Large intestine (tissue), 12 donors: ENCODE measurements at places on chromosomes 16 and 17.

DNA sequence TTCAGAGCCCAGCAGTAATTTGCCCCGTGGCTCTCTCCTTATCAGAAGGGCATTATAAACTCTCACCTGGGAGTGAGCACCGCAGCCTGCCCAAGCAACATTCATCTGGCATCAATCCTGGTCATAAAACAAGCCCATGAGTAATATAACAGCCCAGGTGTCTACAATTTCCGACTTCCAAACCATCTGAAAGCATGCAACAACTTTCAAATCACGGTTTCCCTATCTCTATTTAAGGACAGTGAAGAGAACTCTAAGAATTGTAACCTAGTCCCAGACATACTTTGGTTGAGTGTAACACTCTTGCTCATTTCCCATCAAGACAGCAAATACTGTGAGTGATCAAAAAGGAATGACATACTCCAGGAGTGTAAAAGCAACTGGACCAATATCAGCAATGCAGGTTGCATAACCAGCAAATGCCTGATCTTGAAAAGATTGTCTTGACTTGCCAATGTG lies 487.4 kb upstream of the SOX9 start:
- H3K27me3 ChIP-seq: no peaks in the 10 kb centered on the region
- H3K4me1 ChIP-seq: peaks cover 18% of the 10 kb centered on the region
- H3K4me3 ChIP-seq: no peak overlapping the region

GRCh38 chr17:38970804-38971203 lies 3.6 kb upstream of the FBXO47 start:
- no peaks in the 10 kb centered on the region for H3K4me1 ChIP-seq
- H3K4me3 ChIP-seq: no peak overlapping the region
- peaks cover 3% of the 10 kb centered on the region for H3K27me3 ChIP-seq
- H3K27ac ChIP-seq: no peak overlapping the region
- DNase-seq: no peak
- H3K36me3 ChIP-seq: no peaks in the 10 kb centered on the region

DNA sequence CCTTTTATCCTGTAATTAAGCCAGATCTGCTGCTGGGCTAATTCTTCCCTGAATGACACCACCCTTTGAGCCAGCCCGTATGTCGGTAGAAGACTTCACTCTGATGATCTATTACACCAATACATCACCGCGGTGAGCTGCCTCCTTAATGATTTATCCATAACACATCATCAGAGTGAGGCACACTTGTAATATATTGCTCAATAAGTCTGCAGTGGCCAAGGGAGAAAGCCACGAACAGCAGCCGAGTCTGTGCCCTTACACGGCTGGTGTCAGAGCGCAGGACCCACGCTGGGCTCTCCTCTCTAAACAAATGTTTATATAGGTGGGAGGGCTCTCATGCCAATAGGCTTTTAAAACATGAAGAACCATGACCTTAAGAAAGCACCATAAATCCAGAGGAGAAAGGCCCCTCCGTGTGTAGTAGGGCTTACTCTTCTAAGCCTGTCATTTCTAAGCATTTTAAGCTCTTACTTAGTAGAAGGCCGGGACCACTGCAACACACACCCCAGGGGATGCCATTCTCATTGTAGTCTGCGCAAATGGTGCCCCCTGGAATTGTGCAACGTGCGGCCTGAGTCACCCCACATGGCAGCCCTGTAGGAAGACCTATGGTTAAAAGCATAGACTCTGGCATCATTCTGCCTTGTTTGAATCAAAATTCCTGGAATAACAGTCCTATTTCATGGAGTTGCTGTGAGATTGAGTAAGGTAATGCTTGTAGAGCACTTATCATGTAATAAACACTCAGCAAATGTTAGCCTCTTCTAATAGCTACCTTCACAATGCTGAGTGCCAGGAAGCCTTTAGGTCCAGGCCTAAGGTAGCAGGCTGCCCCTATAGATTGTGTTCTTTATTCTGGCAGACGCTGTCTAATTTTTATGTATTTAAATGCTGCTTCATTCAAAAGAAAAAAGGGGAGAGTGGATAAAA lies 26.1 kb downstream of the MRPS23 start:
- no peaks in the 10 kb centered on the region for H3K4me1 ChIP-seq
- H3K27me3 ChIP-seq: peaks cover 5% of the 10 kb centered on the region
- H3K4me3 ChIP-seq: no peak overlapping the region
- no peaks in the 10 kb centered on the region for H3K36me3 ChIP-seq
- no peak for DNase-seq

DNA sequence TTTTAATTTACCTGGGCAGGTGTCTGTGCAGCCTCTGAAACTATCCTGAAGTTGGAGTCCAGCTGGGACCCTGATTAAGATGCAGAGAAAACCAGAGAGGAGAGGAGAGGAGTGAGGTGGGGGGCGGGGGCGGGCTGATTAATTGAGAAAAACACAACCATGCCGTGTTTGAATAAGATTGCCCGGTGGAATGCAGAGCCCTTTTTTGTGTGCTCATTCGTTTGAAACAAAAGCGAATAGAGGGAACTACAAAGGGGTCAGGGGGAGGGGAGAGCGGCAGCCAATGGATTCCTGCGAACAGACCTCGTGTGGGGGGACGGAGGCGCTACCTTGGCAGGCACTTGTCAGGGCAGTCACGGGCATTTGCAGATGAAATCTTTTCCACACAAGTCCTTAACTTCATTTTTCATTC lies 355.8 kb downstream of the SOX9 start:
- H3K4me3 ChIP-seq: no peak overlapping the region
- peaks cover 39% of the 10 kb centered on the region for H3K4me1 ChIP-seq

GRCh38 chr17:354651-355556 lies 2.3 kb upstream of the RPH3AL start:
- peaks cover 49% of the 10 kb centered on the region for H3K4me1 ChIP-seq
- no peak overlapping the region for H3K4me3 ChIP-seq
- H3K27me3 ChIP-seq: no peaks in the 10 kb centered on the region
- H3K27ac ChIP-seq: peak overlapping the region; percentile 89
- H3K36me3 ChIP-seq: no peaks in the 10 kb centered on the region

- H3K27ac ChIP-seq: no peak overlapping the region
- H3K4me3 ChIP-seq: no peak overlapping the region
- peaks cover 2% of the 10 kb centered on the region for H3K4me1 ChIP-seq
- H3K36me3 ChIP-seq: no peaks in the 10 kb centered on the region
Observed at GRCh38 chr17:27834571-27834970, 34.2 kb upstream of the NOS2 start.

DNA sequence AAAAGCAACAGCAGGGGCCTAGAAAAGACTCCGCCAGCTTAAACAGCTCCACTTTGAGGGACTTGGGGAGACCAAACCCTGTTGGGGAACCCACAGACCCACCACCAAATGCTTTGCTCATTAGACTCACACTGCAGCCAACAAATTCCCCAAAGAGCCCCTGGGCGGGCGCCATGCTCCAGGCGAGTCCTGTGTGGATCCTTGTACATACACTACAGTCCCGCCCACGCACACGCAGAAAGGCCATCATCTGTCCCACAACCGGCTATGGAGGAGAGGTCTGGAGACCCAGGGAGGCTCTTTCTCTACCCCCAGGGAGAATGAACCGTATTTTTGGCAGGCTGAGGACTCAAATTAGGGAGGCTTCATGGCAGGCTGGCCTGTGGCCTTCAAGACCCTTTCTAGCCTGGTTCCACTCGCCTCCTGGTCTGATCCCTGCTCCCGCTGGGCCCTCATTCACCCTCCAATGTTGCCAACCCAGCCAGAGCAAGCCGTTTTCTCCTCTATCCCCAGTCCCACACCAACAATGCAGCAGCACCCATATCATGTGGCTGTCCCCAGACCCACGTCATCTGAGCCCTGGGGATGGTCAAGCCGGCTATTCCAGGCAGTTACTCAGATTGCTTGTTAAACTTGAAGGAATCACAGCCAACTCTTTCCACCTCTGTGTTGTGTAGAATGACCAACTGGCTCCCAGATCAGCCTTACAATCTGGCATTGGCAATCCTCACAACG lies 27.2 kb downstream of the ZNF423 start:
- no peaks in the 10 kb centered on the region for H3K27me3 ChIP-seq
- H3K4me1 ChIP-seq: peaks cover 8% of the 10 kb centered on the region
- DNase-seq: no peak
- H3K27ac ChIP-seq: no peak overlapping the region

- peaks cover 43% of the 10 kb centered on the region for H3K36me3 ChIP-seq
- H3K27ac ChIP-seq: no peak overlapping the region
- H3K27me3 ChIP-seq: no peaks in the 10 kb centered on the region
- H3K4me3 ChIP-seq: no peak overlapping the region
- H3K4me1 ChIP-seq: no peaks in the 10 kb centered on the region
Observed at GRCh38 chr16:89641458-89642119, 15.9 kb downstream of the CHMP1A start.

DNA sequence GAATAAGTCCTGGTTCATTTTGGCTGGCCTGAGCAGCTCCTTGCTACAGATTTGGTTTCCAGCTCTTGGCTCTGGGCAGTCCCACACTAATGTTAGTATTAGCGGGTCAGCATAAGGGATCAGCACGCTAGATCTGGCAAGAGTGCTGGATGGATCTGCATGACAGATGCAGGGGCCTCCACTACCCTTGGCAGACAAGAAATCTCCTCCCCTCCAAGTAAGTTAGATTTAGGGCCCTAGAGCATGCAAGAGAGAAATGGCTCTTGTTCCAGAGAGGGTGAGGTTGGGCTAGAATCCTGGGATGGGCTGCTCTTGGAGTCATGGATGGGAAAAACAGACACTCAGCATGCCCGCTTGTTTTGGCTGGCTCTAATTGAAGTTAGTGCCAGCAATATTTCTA lies 414.3 kb downstream of the RBFOX1 start:
- DNase-seq: no peak
- H3K4me3 ChIP-seq: no peak overlapping the region
- no peaks in the 10 kb centered on the region for H3K27me3 ChIP-seq

DNA sequence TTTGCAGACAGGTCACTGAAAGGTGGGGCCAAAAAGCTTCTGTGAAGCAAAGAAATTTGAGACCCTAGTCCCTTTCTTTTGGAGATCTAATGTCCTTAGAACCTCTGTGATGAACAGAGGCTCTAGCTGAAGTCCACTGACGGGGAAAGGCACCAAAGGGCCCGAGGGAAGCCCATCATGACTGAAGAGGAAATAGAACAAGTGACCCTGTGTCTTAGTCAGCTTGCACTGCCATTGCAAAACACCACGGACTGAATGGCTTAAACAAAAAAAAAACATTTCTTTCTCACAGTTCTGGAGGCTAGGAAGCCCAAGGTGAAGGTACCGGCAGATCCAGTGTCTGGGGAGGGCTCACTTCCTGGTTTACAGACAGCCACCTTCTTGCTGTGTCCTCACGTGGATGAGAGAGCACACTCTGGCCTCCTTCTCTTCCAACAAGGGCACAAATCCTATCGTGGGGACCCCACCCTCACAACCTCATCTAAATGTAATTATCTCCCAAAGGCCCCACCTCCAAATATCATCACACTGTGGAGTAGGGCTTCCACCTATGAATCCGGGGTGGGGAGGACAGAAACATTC lies 24.3 kb upstream of the ASGR2 start:
- no peaks in the 10 kb centered on the region for H3K36me3 ChIP-seq
- H3K27me3 ChIP-seq: peaks cover 15% of the 10 kb centered on the region
- no peak overlapping the region for H3K27ac ChIP-seq
- H3K4me1 ChIP-seq: peaks cover 8% of the 10 kb centered on the region
- no peak overlapping the region for H3K4me3 ChIP-seq
